ENCODE measurements at places on chromosomes 13 and 19.

GRCh38 chr19:31280287-31281006 is 68.8 kb downstream of the TSHZ3 start:
- DNase-seq = no peak

- no peak for DNase-seq
These were observed 31.7 kb downstream of the BRD4 start for GRCh38 chr19:15300533-15301197.

- no peak for DNase-seq
These were observed 98.8 kb upstream of the CACNA1A start for GRCh38 chr19:13604902-13605586.

DNA sequence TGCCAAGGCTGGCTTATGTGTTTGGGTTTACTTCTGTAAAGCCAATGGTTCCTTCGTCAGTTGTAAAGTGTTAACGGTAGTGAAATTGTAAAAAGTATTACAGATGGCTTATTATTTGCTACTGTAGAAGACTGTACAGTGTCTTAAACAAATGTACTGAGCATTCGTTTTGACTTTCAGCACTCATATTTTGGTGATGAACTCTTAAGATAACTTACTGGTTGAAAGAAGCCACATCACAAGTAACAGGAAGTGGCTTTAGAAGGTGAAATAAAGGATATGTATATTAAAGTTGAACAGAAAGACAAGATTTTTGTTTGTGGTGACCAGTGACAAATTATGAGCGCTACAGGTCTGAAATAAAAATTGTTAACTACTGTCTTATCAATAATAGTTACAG is 64.2 kb downstream of the URI1 start:
- DNase-seq = no peak

DNA sequence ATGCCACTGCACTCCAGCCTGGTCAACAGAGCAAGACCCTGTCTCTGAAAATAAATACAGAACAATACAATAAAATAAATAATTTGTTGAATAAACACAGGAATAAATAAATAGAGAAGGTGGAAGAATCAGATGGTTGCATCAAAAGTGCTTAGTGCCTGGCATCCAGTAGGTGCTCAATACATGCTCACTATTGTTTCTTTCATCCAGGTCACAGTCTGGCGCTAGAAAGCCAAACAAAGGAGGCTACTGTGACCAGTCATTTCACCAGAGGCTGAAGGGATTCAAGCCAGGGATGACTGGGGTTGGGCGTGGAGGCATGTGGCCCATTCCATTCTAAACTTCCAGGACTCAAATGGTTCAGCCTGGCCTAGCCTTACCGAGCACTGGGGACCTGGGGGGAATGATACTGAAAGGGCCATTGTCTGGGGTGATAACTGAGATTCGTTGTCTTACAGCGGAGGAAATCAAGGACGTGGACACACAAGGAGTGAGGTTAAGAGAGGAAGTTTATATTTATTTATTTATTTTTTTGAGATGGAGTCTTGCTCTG is 3.6 kb upstream of the NDUFB7 start:
- DNase-seq = no peak

DNA sequence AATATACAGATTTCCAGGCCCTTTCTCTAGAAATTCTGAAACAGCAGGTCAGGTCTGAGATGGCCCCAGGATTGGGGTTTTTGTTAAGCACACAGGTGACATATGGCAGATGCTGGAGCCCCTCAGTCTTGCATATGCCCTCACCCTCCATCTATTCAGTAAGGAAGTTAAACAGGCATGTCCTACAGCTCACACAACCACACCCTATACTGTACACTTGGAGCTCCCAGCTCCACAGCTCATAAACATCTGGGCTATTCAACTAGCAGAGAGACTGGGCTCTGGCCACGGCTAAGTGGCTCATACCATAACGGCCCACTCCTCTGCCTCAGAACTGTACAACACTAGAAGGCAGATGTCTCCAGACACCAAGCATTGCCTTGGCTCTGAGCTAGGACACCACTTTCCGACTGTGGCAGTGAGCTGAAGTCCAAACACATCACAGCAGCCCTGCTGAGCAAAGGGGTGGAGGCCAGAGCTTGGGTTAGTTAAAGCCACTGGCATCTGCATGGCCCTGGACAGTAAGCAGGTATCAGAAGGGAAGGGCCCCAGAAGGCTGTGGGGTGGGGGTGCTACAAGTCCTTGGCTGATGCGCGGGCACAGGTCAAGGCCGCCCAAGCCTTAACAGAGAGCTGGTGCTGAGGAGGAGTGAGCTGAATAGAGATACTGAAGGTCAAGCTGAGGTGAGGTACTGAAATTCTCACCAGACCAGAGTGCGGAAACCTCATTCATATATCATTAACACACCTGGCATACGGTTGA is 79.1 kb downstream of the ABCC4 start:
- no peak for DNase-seq

DNA sequence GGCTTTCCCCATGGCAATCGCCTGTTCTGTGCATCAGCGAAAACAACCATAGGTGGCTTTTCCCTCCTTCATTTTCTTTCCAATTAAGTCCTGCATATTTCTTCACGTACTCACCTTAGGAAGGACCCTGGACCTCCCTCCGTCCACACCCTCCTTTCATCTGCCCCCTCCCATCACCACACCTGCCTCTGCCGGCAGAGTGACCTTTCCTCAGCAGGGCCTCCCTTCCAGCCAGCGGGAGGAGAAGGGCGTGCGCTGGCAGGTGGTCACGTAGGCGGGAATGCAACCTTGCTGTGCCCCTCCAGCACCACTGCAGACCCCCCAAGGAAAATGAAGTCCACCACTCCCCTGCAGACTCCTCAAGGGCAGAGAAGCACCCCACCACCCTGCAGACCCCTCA is 61.1 kb downstream of the GSX1 start:
- no peak for DNase-seq

DNA sequence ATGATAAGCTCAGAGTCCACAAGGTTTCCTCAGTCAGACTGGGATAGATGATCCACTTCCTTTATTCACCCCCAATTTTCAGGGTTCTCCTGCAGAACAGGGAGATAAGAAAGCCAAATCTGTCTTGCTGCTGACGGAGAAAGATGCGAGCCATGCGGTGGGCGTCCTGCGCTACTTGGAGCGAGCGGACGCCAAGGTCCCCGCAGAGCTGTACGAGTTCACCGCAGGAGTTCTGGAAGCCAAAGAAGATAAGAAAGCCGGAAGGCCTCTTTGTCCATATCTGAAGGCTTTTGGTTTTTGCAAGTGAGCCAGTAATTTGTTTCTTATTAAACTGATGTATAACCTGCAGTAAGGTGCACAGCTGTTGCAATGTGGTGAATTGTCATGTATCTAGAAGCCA is 66.7 kb downstream of the SLC7A9 start:
- no peak for DNase-seq

- DNase-seq = no peak
These were observed 18.8 kb upstream of the ZNF607 start for GRCh38 chr19:37738371-37738770.

- DNase-seq = no peak
These were observed 33.9 kb upstream of the TPT1 start for GRCh38 chr13:45374917-45375316.

DNA sequence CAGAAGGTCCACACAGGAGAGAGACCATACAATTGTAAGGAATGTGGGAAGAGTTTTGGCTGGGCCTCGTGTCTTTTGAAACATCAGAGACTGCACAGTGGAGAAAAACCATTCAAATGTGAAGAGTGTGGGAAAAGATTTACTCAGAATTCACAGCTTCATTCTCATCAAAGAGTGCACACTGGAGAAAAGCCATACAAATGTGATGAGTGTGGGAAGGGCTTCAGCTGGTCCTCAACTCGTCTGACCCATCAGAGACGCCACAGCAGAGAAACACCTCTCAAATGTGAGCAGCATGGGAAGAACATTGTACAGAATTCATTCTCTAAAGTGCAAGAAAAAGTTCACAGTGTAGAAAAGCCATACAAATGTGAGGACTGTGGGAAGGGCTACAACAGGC is 5.4 kb upstream of the ZNF225 start:
- no peak for DNase-seq

- DNase-seq = no peak
These were observed 39.3 kb downstream of the BRD4 start for GRCh38 chr19:15292847-15293582.

GRCh38 chr13:98834254-98834960 is 81.9 kb upstream of the SLC15A1 start:
- no peak for DNase-seq

DNA sequence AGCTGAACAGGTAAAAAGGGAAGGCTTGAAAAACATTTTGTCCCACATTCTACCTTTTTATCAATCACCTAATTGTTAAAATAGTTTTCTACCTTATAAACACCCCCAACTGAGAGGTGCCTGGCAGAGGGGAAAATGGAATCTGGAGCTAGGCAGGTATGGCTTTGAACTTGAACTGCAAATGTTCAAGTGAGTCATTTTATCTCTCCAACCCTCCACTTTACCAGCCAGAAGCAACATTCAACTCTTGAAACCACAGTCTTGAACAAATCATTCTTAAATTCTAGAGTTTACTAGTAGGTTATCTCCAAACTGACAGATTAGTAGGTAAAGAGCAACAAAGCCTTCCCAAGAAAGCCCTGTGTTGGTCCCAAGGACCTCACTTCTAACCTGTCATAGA is 116.9 kb downstream of the ABCC4 start:
- DNase-seq = no peak

DNA sequence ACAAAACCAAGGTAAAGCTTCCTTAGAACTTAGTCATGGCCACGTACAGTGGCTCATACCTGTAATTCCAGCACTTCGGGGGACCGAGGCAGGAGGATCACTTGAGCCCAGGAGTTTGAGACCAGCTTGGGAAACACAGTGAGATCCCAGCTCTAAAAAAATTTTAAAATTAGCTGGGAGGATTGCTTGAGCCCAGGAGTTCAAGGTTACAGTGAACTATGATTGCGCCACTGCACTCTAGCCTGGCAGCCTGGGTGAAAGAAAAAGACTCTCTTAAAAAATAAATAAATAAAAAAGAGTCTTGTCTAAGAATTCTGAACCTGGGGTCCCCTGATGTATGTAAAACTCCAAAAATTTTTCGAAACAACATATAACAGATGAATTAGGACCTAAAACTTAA is 34.9 kb downstream of the N4BP2L2 start:
- no peak for DNase-seq

DNA sequence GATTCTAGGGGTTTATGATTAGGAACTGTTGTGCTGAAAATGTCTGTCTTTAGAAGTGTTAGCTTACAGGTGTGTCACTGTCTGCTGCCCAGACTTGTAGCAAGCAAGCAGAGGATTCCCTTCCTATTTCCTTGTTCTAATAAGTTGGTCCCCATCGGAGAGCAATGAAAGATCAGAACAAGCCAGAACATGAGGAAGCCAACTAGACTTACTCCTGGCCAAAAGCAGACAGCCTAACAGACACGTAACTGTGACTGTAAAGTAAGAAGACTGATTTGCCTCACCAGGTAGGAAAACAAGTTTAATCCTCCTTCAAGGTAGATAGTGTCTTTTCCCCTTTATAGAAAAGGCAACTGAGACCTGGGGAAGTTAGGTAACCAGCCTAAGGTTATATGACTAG is 12.5 kb downstream of the POLR1D start:
- DNase-seq = no peak

GRCh38 chr19:37941782-37942515 is 34.9 kb downstream of the SIPA1L3 start:
- no peak for DNase-seq

DNA sequence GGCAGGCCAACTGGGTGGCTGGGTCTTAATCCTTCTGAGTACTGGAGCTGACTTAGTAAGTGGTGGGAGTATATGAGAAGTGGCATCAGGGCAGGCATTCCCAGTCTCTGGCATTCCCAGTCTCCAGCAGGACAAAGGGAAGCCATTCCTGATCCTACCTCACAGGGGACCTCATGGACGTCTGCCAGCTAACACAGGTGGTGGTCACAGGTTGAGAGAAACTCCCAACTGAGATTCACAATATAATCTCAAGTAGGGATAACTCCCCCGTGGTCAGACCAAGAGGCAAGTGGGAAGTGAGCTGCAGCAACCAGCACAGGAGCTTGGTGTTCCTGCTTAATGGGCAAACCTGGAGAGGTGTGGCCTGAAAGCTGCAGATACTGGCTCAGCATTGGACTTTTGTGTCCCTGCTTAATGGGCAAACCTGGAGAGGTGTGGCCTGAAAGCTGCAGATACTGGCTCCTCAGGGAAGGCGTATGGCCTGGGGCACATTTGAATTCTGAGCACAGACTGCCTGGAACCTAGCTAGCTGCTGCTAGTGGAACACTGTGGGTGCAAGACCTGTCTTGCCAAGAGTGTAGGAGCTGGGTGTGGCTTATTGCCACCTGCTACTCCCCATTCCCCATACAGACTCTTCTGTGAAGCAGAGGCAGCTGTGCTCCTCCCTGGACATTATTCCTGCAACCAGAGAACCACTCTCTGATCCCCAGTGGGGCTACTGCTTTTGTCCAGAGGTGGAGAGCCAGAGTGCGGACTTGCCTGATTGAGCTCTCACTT is 25.9 kb upstream of the OR10H2 start:
- DNase-seq = no peak

- no peak for DNase-seq
These were observed 52.3 kb downstream of the CRTC1 start for GRCh38 chr19:18735752-18736151.

DNA sequence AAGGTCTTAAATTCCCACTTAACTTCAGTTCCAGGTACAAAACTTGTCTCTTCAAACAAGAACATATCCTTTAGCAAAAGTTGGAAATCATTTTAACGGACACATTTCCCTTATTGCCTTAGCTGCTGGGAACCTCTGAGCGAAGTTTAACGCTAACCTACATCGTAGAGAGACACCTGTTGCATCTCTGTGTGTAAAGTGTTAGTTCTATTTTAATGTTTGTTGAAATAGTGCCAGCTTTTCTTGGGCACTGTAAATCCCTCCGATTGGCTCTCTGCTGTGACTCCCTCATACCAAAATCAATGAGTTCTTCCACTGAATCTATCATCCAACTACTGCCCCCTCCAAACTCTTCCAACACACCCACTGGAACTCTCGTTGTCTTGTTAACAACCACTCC is 2.3 kb upstream of the HIF3A start:
- DNase-seq = no peak

DNA sequence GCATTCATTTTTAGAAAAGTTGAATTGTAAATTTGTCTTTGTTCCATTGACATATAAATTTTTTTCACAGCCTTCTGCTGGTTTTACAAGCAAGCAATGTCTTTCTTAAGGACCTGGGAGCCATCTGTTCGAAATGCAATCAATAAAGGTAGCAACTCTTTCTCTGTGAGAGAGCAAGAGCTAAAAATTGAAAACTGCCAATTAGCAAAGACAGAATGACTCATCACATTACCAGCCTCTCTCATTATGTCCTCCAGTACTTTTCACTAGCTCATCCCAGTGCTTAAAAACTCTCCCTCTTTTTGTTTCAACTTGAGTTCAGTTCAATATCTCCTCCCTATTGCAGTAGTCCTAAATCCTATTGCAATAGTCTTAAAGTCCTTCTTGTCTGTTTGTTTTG is 760.7 kb upstream of the SLITRK6 start:
- DNase-seq = no peak

- DNase-seq = no peak
These were observed 813 bp upstream of the DMPK start for GRCh38 chr19:45782820-45783785.

Data from T-helper 17 cell (primary cell).